Activated T-helper 1 cell treated with anti-CD3 and anti-CD28 coated beads, Interleukin-12 subunit alpha, Interleukin-12 subunit beta, Interleukin-2, Interleukin-4 antibody, amounts not matched to agents 30 ng/mL and 10 ng/mL and 1 ng/mL, durations not matched to agents 14 hours and 24 hours and 36 hours (primary cell): ENCODE measurements at places on chromosomes 3 and 15.

- no peak for DNase-seq
Observed at GRCh38 chr15:29114221-29115092, 155.2 kb downstream of the NSMCE3 start.

DNA sequence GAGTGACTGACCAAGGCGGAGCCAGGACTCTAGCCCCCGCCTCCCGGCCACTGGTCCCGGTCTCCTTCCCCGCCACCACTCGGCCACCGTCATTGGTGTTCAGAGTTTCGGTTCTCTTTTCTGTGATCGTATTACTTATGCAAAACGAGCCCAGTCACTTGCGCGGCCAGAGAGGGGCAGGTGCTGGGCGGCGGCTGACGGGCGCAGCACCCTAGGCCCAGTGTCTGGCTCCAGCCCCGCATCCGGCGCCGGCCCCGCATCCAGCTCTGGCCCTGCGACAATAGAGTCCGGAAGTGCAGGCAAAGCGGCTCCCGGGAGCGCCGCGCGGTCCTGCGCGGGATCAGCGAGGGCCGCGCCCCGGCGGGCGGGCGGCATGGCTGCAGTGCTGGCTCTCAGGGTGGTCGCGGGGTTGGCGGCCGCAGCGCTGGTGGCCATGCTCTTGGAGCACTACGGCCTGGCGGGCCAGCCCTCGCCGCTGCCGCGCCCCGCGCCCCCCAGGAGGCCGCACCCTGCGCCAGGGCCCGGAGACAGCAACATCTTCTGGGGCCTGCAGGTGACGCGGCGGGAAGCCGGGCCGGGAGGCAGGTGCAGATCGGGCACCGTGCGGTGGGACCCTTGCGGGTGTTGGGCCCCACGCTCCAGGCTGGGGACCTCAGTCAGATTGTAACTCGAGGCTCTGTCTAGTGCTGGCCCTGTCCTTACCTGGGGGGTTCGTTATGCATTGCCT lies at the start of gene TMEM62:
Gene TMEM62, plus strand, starts transcription at position 157 of the 727 bp plus-strand sequence. Its CDS starts 217 bp downstream, at position 374.
- peak; percentile 67 for DNase-seq

- no peak for DNase-seq
Observed at GRCh38 chr3:131782751-131783150, 252.1 kb downstream of the CPNE4 start.

GRCh38 chr3:68793759-68794701 lies 138.3 kb downstream of the TAFA4 start:
- DNase-seq: no peak

GRCh38 chr3:10023587-10024310 lies 2.5 kb upstream of the FANCD2 start:
- DNase-seq: no peak

DNA sequence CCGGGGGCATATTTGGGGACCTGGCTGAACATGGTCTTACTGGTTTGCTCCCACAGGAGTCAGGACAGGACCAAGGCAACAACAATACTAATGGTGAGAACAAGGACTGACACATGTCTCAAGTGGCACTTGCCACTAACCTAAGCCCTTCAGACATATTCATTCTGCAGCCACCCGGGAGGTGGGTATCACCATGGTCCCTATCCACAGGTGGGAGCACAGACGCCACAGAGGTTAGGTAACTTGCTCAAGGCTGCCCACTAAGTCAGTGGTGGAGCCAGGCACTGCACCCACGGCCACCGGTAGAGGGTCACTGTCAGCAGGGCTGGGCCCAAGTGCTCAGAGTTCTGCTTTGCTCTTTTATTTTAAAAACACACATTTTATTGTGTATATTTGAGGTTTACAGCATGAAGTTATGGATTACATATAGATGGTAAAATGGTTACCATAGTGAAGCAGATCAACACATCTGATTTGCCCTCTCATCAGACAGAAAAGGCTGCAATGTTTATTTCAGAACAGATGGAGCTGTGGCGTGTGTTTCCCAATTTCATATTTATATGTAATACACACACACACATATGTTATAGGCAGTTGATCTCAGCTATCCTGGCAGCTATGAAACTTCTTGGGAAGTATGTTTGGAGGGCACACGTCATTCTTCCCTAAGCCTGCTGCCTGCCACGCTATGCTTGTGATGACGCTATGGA lies 30.0 kb upstream of the SLC41A3 start:
- DNase-seq: no peak

DNA sequence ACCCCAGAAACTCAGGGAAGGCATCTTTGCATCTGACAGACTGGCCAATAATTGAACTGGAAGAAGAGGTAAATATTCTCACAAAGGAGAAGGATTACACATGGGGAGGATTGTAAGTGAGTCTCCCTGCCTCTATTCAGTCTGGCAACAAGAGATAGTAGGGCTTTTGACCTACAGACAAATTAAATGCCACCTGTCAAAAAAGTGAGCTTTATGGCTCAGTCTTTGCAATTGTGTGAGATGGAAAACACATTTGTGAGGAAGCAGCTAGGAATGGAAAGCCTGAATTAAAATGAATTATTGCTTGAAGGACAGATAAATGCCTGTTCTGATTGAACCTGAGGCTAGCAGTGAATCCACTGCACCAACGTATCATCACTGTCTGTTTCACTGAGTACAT lies 173.3 kb upstream of the GOLIM4 start:
- no peak for DNase-seq

GRCh38 chr15:85141726-85142125 lies 160.1 kb downstream of the PDE8A start:
- DNase-seq: no peak

GRCh38 chr3:158739078-158739477 lies 6.8 kb upstream of the RARRES1 start:
- DNase-seq: no peak

DNA sequence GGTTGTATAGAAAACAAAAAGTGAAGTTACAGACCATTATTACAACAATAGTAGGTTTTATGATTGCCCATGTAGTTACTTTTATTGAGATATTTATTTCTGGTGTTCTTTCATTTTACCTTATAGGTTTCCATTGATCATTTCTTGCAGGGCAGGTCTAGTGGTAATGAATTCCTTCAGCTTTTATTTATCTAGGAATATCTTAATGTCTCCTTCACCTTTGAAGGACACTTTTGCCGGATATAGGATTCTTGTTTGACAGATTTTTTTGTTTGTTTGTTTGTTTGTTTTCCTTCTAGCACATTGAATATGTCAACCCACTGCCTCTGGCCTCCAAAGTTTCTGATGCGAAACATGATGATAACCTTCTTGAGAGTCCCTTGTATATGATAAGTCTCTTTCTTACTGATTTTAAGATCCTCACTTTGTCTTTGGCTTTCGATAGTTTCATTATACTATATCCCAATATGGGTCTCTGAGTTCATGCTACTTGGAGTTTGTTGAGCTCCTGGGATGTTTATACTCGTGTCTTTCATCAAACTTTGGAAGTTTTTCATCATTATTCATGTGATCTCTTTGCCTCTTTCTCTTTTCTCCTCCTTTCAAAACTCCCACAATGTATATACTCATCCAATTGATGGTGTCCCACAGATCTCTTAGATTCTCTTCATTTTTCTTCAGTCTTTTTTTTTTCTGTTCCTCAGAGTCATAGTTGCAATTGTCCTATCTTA lies 62.8 kb downstream of the GLCE start:
- DNase-seq: no peak

GRCh38 chr3:195260280-195260905 lies 10.6 kb downstream of the XXYLT1 start:
- no peak for DNase-seq
